Stimulated activated CD4-positive, alpha-beta T cell treated with anti-CD3 and anti-CD28 coated beads, Interleukin-12 subunit alpha, Interleukin-12 subunit beta, amount 100 ng/mL, for 48 hours (primary cell): ENCODE measurements at places on chromosomes 6 and 20.

GRCh38 chr6:106050538-106050937, 35.6 kb upstream of the PRDM1 start:
- DNase-seq, result no peak

GRCh38 chr6:42762426-42762859, 16.5 kb upstream of the TBCC start:
- DNase-seq, result no peak

DNA sequence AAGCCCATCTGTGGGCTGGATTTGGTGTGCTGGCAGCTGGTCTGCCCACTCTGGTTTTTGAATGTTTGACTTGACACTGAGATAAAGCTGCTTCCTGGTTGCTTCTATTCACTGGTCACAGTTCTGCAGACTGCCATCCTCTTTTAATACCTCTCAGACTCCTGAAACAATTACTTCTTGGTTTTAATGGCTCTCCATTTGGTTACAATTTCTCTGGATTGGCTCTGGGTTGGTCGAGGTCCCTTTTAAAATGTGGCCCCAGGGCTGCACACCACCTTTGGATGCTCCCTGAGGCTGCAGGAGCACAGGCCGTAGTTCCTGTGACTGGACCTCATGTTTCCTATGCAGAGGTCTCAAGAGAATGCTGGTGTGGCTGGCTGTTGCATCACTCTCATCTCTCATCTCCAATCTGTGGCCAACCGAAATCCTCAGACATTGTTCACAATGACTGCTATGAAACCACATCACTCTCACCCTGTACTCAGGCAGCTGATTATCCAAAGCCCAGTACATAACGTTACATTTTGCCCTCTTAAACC, 98.5 kb downstream of the INSM1 start:
- DNase-seq, result no peak

DNA sequence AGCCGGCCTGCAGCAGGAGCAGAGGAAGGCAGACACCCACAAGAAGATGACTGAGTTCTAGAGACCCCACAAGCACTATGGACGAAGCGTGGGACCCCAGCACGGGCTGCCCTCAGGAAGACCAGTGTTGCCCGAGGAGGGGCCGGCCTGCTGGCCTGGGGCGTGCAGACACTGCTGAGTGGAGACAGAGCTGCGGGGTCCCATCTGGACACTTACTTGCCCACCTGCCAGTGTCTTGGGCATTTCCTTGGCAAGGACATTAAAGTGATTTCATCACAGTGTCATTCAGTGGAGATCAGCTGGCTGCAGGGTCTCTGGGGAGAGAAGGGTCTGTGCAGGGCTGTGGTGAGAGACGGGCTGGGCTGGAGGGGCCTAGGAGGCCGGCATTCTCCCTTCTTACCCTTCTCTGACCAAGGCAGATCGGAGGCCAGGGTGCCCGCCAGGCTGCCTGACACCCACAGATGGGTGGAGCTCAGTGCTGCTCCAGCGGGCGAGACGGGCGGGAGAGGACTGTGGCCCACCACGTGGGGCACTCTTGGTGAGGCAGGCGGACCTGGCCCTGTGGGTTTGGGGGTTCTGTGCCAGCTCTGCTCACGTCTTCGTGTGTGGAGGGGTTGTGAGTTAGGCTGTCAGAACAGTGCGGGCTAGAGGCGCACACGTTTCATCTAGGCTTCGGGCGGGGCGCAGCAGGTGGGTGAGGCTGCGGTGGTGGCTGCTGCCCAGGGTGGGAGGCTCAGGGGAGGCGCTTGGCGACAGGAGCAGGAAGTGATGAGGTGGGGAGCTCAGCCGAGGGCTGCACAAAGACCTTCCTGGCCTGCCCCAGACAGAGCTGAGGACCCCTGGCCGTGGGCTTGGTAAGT, at the start of gene LIME1:
Gene LIME1 (plus strand): TSS at position 806 of the 860 bp plus-strand sequence. CDS start 886 bp downstream, outside the sequence.
- DNase-seq, result no peak

GRCh38 chr6:156760377-156760776, 16.8 kb upstream of the ARID1B start:
- DNase-seq, result no peak

DNA sequence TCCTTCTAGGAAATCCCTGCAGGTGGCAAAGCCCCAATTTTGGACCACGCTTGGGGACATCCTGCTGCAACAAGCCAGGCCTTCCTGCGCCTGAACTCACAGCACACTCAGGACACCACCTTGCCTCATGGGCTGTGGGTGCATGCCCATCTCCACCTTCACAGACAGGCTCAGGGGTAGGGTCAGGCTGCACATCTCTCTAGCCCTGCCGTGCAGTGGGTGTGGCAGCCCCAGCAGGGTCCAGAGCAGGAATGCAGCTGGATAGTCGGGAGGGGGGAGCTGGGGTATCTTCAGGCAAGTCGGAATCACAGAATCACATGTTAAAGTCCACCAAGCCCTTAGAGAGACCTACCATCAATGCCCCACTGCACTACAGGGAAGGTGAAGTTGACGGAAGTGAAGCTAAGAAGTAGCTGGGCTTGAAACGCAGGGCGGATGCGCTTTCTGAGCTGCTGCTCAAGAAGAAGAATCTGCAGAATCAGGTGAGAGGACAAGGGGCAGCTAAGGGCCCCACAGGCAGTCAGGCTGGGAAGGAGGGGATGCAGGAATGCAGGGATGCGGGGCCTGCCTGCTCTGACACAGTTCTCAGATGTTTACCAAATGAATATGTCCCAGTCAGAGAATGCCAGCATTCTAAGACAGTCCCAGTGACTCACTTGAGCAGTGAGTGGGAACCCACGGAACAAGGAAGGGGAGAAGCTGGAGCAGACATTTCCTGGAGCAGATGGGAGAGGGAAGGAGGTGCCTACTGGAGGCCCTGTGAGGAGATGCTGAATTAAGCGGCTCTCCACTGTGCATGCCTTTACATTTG, 11.3 kb downstream of the SERPINB6 start:
- no peak for DNase-seq

- peak; percentile 45 for DNase-seq
Observed at GRCh38 chr20:36572701-36573102, 695 bp upstream of the TGIF2 start.
